Left lobe of liver (tissue), 2 donors: ENCODE measurements at places on chromosomes 2 and 18. TPM values are rescaled to one million over a fixed set of nuclear protein-coding genes. Genes with fewer than 3 reads are reported as not detected.

Gene SNORC
- 15.5 TPM for total RNA-seq

Gene CCDC74B
- total RNA-seq: not detected

Gene IL18R1
- 7.6 TPM for total RNA-seq

Gene CERKL
- total RNA-seq: not detected

Gene SPEG
- total RNA-seq: 1.5 TPM

Gene DSG1
- 2.5 TPM for total RNA-seq

Gene TCF23
- 0.10 TPM for total RNA-seq

Gene MROH2A
- total RNA-seq: 6.6 TPM

Gene SCYGR5
- not detected for total RNA-seq

Gene IFIH1
- 9.4 TPM for total RNA-seq

Gene WIPF1
- 6.3 TPM for total RNA-seq

Gene GPR55
- not detected for total RNA-seq

Gene DAPL1
- not detected for total RNA-seq

Gene STPG4
- not detected for total RNA-seq
